ENCODE measurements at places on chromosomes 5 and 9.

- no peak for DNase-seq
Observed at GRCh38 chr9:15295761-15296405, 11.1 kb downstream of the TTC39B start.

DNA sequence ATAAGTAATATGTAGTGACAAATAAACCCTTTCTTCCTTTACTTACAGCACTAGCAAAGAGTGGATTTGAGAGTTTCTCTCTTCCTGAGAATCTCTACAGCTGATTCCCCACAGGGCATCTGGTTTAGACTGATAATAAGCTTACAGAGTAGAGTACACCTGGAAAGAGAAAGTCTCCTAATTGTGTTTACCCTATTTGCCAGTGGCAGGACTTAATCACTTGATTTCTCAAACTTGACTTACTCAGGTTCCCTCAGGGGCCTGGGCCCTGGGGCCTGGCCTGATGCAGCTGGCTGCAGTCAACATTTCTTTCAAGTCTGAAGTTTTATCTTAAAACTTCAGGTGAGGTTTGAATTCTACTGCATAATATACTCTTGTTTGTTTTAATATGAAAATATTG, 38.0 kb upstream of the UBTD2 start:
- DNase-seq: no peak

DNA sequence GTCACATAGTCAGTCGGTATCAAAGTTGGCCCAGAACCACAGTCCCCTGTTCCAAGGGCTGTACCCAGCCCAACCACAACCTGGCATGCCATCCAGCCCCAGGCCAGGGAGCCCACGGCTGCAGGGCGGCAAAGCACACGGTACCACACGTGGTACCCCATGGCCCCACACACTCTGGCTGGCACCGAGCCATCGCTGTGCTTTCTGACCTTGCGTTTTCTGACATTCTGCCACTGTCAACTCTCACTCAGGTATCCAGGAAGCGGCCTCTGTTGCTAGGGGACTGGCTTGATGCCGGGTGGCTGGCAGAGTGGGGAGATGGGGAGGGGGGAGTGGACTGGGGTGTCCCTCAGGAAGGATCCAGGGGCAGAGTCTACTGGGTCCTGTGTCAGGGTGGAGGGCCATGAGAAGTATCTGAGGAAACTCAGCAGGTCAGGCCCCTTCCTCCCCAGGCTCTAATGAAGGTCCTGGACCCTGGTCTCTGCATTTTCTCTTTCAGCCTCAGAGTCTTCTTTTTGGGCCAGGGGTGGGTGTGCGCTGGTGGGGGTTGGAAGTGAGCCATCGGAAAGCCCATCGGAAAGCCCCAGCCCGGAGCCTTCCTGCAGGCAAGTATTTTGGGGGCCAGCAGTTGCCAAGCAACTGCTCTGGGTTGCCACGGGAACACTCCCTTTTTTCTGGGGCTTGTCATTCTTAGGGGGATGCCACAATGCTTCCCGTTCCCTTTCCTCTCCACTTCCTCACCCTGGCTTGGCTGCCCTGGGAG, 21.0 kb upstream of the RALGDS start:
- peak; percentile 87 for DNase-seq

DNA sequence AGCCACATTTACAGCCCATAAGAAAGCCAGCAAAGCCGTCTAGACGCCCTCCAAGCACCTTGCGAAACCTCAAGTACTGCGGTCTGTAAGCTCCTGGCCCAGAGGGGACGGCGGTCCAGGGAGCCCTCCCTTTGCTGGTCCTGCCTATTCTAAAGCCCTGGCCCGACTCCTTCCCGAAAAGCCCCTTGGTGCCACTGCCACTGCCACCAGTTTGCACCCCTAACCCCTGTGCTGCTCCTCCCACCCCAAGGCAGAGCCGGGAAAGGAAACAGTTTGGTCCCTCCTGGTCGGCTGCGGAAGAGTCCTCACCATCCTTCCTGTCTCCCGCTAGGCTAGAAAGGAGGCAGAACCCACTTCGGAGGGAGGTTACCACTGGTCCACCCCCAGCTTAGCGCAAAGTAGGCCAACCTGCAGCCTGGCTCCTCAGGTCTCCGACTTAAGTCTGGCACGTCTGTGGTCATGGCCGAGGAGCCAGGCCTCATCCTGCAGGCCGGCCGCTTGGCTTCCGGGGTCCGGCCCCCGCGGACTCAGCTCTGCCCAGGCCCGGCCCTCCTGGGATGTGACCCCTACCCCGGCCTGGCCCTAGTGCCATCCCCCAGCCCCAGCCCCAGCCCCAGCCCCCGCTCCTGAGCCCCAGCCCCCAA, 916 bp downstream of the TOR1A start:
- DNase-seq: no peak

GRCh38 chr5:168585119-168585856, 6.1 kb upstream of the PANK3 start:
- DNase-seq: no peak

GRCh38 chr5:68891718-68892117, 202.1 kb upstream of the SLC30A5 start:
- no peak for DNase-seq

GRCh38 chr9:81669041-81669651, 20.2 kb downstream of the TLE1 start:
- no peak for DNase-seq

DNA sequence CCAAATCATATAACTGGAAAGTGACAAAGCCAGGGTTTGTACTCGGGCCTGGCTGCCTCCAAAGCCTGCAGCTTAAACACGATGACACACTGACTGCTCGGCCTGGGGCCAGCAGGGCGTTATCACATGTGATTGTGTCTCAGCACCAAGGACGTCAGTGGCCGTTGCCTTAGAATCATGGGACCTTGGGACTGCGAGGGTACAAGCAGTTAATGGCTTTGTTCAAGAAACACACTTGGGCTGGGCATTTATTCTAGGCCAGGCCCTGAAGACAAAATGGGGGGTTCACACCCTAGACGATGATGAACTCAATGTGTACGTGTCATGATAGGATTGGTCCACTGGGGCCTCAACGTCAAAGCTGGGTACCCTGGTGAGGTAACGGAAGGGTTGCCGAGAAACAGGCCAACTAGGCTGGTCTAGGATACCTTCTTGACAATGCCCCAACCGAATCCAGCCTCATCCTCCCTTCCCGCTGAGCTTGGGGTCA, 13.0 kb downstream of the SH3PXD2B start:
- DNase-seq: no peak

GRCh38 chr5:122429545-122430318, 117.7 kb downstream of the SNCAIP start:
- DNase-seq: no peak

DNA sequence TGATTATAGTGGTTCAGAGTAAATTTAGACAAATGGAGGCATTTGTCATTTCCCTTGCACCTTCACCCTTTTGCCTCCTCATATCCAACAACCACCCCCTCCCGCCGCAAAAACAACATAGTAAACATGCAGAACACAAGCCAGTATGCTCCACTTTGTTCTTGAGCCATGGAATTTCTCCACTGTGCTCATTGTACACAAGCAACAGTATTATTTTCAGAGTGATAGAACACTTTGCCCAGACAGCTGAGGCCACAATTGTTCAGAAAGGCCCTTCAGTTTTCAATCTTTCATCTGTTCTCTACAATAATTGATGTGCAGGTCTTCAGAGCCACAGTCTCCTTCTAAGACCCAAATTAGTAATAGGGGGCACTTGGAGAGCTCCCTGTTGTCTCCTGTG, 272.8 kb upstream of the SLC30A5 start:
- no peak for DNase-seq

GRCh38 chr5:2112173-2113025, 229.7 kb upstream of the IRX4 start:
- DNase-seq: no peak

DNA sequence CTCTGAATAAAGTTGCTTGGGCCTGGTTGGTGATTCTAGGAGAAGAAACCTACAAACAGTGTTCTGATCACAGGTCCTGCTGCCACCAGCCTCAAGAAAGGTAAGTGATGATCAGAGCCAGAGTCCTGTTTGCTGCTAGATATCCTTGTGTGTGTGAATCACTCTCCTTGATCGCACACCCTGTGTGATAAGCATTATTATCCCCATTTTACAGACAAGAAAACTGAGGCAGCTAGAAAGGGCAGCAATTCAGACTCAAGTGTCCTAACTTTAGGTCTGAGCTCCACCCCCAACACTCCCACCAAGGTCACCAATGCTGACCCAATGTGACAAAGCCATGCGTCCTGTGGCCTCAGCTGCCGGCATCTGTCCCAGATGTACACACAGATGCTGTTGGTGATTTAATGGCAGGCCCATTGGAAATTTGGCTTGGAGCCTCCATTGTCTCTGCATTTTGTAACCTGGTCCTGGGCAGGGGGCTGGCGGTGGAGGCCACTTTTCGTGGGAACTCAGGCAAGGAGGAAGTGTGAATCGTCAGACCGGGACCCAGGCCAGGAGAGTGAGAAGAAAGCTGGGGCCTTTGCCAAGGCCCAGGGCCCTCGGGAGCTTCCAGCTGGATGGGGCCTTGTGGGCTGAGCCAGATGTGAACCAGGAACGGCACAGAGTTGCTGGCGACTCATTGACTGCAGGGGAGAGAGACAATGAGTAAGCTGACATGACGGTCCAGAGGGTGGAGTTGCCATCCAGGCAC, 29.8 kb upstream of the GGTA1 start:
- no peak for DNase-seq

- DNase-seq: no peak
Observed at GRCh38 chr5:136076881-136077445, 48.2 kb downstream of the TGFBI start.

DNA sequence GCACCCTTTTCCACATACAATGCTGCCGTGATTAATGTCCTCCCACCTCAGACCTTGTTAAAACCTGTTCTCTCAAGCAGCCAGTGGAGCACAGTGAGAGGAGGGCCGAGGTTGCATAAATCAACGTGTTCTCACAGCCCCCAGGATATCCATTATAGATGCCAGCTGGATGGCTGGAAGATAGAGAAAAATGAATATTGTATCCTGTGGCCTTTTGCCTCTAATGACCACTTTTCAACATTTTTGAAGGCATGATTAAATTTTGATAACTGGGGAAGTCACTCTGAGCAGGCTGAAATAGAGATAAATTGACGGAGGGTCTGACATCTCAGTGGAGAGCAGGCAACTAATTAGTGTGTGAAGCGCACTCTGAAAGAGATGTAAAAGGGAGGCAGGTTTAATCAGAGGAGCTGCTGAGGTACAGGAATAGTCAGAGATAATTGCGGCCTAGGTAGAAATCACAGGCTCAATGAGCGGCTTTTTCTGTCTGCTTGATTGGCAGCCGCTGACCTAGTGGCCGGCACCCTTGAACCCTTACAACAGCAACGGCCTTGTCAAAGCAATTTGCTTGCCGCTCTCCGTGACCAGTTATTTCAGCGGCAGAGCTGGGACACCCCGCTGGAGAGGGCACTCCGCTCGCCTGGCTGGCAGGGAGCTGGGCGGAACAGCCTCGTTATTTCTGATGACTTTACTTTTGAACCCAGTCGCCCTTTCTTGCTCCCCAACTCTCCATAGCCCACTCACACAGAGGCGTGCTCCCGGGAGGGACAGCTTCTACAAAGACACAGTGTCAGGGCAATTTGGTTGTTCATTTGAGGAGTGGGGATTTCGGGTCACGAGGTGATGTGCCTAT, 560.7 kb downstream of the PSAT1 start:
- DNase-seq: no peak

DNA sequence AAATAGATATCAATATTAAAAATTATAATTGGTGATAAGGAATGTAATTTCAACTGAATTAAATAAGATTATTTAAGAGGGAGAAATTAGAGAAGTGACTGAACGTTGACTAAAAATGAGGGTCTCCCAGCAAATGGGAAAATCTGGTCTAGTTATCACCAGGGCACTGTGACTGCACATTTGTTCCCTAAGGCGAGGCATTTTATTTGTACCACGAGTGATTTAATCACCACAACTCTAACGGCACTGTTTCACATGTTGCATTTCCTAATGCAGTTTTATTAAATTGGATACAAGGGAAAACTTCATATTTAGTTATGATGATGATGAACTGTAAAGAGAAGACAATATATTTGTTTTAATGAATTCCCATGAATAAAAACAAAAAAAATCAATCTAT, 26.4 kb upstream of the FAM240B start:
- no peak for DNase-seq

DNA sequence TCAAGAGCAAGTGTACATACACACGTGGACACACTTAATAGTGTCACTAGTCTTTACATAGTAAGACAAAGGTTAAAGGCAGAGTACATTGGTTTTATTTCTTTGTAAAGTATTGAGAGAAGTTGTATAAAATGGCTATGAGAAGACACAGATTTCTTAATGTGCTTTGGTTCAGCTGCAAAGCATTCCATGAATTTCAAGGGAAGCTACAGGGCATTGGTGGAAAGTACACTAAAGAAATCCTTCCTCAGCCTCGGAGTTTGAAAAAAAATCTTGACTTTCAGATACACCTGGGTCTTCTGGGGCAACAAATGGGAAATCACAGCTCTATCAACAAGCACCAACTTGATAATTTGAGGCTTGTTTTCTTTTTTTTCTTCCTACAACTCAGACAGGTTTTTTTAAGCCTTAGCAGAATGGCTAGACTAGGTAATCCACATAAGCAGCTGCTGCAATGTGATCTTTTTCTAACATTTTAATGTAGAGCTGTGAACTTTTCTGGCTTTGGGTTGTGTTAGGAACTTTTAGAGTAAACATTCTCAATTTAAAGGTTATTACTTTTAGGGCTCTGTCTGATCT, 140.4 kb upstream of the FST start:
- no peak for DNase-seq

DNA sequence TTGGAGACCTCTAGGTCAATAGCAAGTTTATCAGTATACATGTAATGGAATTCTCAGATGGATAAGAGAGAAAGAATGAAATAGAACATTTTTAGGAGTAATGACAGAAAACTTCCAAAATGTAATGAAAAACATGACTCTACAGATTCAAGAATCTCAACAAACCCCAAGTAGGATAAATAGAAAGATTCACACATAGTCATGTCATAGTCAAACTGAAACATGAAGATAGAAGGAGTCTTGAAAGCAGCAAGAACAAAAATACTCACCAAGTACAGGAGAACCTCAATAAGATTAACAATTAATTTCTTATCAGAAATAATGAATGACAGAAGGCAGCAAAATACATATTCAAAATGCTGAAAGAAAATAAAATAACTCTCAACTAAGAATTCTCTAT, 164.5 kb downstream of the SPATA31D1 start:
- no peak for DNase-seq

Measured in activated gamma-delta T cell treated with Interleukin-2 at 50 U/mL for 16 hours (primary cell).